Heart right ventricle (tissue), 16 donors: ENCODE measurements at places on chromosomes 13 and 19. TPM values are rescaled to one million over a fixed set of nuclear protein-coding genes. Genes with fewer than 3 reads are reported as not detected.

DNA sequence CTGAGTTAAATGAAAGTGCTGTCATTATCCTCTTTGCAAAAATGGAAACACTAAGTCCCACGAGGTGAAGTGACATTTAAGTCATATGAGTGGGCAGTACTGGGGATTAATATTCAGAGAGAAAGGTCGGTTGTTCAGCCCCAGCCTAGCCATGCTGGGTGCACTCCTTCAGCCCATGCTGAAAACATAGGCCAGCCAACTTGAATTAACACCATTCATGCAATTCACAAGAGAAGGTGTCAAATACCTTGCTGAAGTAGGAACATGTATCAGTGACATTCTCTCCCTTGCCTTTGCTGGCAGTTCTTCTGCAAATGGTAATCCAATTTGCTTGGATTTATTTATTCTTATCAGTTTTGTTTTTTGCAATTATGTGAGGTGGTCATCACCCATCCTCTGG lies 256.3 kb downstream of the DNAJC15 start:
- H3K27me3 ChIP-seq, result no peaks in the 10 kb centered on the region
- H3K27ac ChIP-seq, result no peak overlapping the region
- no peak overlapping the region for H3K4me3 ChIP-seq

GRCh38 chr19:20503476-20503875 lies 62.1 kb downstream of the ZNF737 start:
- peak; percentile 4 for DNase-seq
- H3K27me3 ChIP-seq, result no peaks in the 10 kb centered on the region
- no peaks in the 10 kb centered on the region for H3K36me3 ChIP-seq
- H3K27ac ChIP-seq, result no peak overlapping the region
- H3K4me3 ChIP-seq, result no peak overlapping the region
- H3K4me1 ChIP-seq, result no peaks in the 10 kb centered on the region

- no peaks in the 10 kb centered on the region for H3K27me3 ChIP-seq
- H3K27ac ChIP-seq, result no peak overlapping the region
- no peak overlapping the region for H3K4me3 ChIP-seq
- no peaks in the 10 kb centered on the region for H3K4me1 ChIP-seq
Observed at GRCh38 chr13:79079351-79079839, 326.7 kb downstream of the RBM26 start.

DNA sequence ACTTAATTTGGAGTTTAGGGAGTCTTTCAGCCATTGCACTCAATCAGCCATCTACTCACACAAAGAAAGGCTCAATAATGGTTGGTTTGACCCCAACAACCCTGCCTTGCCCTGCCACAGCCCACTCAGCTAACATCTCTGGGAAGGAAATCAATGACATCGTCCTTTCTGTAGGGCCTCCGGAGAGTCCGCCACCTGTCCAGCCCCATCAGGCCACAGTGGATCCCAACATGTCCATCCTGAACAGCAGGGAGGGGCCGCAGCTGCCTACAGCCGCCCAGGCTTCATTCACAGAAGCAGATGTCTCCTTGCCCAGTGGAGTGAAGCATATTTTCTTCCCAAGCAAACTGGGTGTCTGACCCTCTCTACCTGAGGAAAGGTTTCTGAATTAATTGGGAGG lies 4.2 kb upstream of the CDX2 start:
- no peak overlapping the region for H3K27ac ChIP-seq
- H3K4me1 ChIP-seq, result peaks cover 9% of the 10 kb centered on the region
- H3K4me3 ChIP-seq, result no peak overlapping the region

DNA sequence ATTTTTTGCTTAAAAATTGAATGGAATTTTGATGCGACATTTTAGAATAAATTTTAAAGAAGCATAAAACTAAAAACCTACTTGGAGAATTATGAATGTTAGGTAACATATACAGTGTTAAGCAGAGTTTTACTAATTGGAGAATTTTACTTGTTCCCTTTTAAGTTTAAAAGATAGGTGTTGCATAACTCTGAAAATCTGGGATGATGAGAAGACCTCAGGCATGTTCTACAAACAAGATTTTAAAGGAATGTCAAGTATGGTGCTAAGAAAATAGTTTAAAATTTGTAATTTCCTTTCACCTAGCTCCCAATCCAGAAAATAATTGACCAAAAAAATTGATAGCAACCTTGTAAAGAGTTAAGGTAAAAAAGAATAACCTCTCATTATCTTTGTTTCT lies 135.8 kb downstream of the RFC3 start:
- DNase-seq, result no peak
- H3K4me1 ChIP-seq, result no peaks in the 10 kb centered on the region
- no peaks in the 10 kb centered on the region for H3K36me3 ChIP-seq
- H3K4me3 ChIP-seq, result no peak overlapping the region
- H3K27me3 ChIP-seq, result no peaks in the 10 kb centered on the region

DNA sequence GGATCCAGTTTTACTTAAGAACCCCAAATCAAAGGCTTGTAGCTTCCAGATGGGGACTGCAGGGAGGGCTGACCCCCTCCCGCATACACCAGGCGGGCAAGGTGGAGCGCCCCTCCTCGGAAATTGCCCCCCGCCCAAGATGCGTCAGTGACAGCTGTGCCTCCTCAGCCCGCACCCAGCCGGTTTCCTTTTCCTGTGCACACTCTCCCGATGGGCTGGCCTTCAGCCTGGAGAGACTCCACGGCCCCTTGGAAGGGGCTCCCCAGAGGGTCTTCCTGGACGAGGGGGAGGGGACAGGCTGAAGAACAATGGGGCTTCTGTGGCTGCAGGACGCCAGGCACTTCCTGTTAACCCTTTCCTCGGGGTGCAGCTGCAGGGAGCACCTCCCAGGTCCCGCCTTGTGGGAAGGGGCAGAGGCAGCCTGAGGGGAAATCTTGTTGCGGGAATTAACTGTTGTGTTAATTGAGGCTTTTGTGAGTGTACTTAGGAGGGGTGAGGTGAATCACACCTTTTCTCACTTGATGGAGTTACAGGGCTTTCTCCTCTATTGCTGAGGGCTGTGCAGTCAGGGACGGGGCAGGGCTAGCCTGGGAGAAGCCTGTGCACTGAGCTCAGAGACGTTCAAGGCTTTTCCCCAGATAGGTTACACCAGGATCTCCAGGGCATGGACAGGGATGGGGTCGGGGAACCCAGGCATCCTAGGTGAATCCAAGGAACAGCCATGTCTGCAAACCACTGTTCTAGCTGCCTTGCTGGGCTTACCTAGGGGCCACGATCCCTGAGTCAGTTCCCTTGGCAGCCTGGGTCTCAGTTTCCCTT lies 14.3 kb downstream of the IER2 start:
- H3K27me3 ChIP-seq, result no peaks in the 10 kb centered on the region
- peaks cover 77% of the 10 kb centered on the region for H3K4me1 ChIP-seq
- H3K36me3 ChIP-seq, result no peaks in the 10 kb centered on the region
- peak; percentile 89 for DNase-seq
- peak overlapping the region; percentile 55 for H3K4me3 ChIP-seq

DNA sequence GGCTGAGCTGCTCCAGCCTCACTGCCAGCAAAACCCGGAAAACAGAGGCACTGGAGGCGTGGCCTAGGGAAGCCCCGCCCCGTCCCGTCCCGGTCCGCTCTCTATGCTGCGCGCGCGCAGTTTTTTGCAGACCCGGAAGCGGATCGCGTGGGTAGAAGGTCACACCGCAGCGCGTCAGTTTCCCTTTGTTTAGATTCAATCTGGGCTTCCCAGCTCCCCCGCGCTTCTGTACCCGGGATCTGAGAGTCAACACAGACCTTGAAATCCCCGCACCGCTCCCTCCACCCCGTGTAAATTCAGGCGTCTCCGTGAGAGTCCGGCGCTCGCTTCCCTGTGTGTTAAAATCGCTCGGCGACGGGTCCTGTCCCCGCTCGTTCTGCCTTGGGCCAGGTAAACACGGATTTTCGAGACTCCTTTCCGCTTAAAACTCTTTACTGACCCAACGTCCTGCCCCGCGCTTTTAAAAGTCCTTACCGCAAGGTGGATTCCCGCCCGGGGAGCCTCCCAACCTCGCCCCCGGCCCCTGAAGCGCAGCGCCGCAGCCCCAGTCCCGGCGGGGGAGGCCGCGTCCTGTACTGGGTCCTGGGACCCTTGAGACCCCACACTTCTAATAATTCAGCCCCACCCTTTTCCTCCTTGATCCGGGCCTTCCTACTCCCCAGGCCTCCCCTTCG lies at the start of gene ZNF610:
TSS of gene ZNF610 (plus strand) at position 127 of the 674 bp plus-strand sequence. CDS start 12,930 bp downstream, outside the sequence.
- H3K27me3 ChIP-seq, result no peaks in the 10 kb centered on the region
- H3K36me3 ChIP-seq, result no peaks in the 10 kb centered on the region
- H3K27ac ChIP-seq, result peak within 1 kb of the TSS; percentile 92
- peak; percentile 92 for DNase-seq
- peak within 1 kb of the TSS; percentile 99 for H3K4me3 ChIP-seq

The TSPAN16 gene
- not detected for total RNA-seq

GRCh38 chr19:33751436-33751770 lies 45.3 kb upstream of the KCTD15 start:
- H3K27me3 ChIP-seq, result no peaks in the 10 kb centered on the region
- DNase-seq, result no peak
- H3K4me1 ChIP-seq, result no peaks in the 10 kb centered on the region
- no peak overlapping the region for H3K4me3 ChIP-seq
- no peak overlapping the region for H3K27ac ChIP-seq

The C1QTNF9 gene
- total RNA-seq, result 7.2 TPM

The CFAP97D2 gene
- not detected for total RNA-seq

The ANKLE1 gene
- total RNA-seq, result 0.25 TPM

The ACP5 gene
- 0.81 TPM for total RNA-seq

- H3K27me3 ChIP-seq, result no peaks in the 10 kb centered on the region
- peaks cover 2% of the 10 kb centered on the region for H3K4me1 ChIP-seq
- H3K27ac ChIP-seq, result no peak overlapping the region
- H3K4me3 ChIP-seq, result no peak overlapping the region
- H3K36me3 ChIP-seq, result no peaks in the 10 kb centered on the region
- DNase-seq, result no peak
Observed at GRCh38 chr19:42113641-42114348, 18.5 kb downstream of the POU2F2 start.

GRCh38 chr19:38734426-38735256 lies 9.6 kb downstream of the CAPN12 start:
- peak overlapping the region; percentile 72 for H3K27ac ChIP-seq
- peaks cover 3% of the 10 kb centered on the region for H3K36me3 ChIP-seq
- peaks cover 54% of the 10 kb centered on the region for H3K4me1 ChIP-seq
- no peaks in the 10 kb centered on the region for H3K27me3 ChIP-seq
- no peak for DNase-seq
- no peak overlapping the region for H3K4me3 ChIP-seq

GRCh38 chr13:25848812-25849745 lies 202.7 kb downstream of the SHISA2 start:
- DNase-seq, result no peak
- no peak overlapping the region for H3K4me3 ChIP-seq
- no peaks in the 10 kb centered on the region for H3K36me3 ChIP-seq

- DNase-seq, result no peak
- no peaks in the 10 kb centered on the region for H3K36me3 ChIP-seq
- H3K27ac ChIP-seq, result no peak overlapping the region
Observed at GRCh38 chr13:28653111-28653510, 5.8 kb upstream of the POMP start.

The LRRC63 gene
- total RNA-seq, result not detected

- H3K4me1 ChIP-seq, result no peaks in the 10 kb centered on the region
- H3K27ac ChIP-seq, result no peak overlapping the region
- no peaks in the 10 kb centered on the region for H3K27me3 ChIP-seq
- H3K4me3 ChIP-seq, result no peak overlapping the region
Observed at GRCh38 chr19:53424968-53425597, 6.7 kb upstream of the ZNF761 start.

The LAIR1 gene
- 3.1 TPM for total RNA-seq

GRCh38 chr13:110801044-110801443 lies 87.5 kb downstream of the ING1 start:
- no peaks in the 10 kb centered on the region for H3K27me3 ChIP-seq
- H3K36me3 ChIP-seq, result no peaks in the 10 kb centered on the region
- no peak overlapping the region for H3K4me3 ChIP-seq
- no peak for DNase-seq
- H3K27ac ChIP-seq, result no peak overlapping the region

The GPALPP1 gene
- 15.9 TPM for total RNA-seq

The FFAR1 gene
- total RNA-seq, result not detected

DNA sequence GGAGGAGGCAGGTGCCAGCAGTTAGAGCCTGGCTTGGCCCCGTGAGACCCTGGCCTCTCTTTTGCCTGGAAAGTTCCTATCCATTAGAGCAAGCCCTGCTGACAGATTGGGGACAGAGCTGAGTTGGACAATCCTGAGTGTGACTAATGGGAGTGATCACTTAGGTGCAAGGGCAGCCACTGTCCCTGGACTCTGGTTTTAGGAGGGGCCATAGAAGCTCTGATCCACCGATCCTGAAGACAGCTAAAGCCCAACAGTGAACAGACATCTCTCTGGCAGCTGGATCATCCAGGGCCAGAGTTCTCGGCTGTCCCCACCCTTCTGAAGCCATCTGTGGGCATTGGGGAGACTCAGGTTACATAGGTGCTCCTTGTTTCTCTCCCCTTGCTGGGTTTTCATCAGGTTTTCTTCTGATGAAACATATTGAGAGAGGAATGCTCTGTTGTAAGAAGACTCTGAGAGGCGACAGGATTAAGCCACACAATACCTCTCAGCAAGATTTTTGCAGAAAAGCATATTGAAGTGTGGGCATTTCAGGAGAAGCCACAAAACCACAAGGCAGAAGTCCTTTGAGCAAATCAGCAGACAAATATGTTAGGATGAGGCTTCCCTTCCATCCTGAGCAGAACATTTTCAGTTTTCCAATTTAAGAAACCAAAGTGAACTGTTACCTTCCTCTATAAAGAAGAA lies 288.0 kb upstream of the MAB21L1 start:
- no peak overlapping the region for H3K27ac ChIP-seq
- H3K4me1 ChIP-seq, result no peaks in the 10 kb centered on the region
- H3K27me3 ChIP-seq, result no peaks in the 10 kb centered on the region
- no peak overlapping the region for H3K4me3 ChIP-seq
- no peak for DNase-seq

- no peak overlapping the region for H3K27ac ChIP-seq
- H3K27me3 ChIP-seq, result peaks cover 19% of the 10 kb centered on the region
- H3K4me1 ChIP-seq, result no peaks in the 10 kb centered on the region
- H3K4me3 ChIP-seq, result no peak overlapping the region
- no peaks in the 10 kb centered on the region for H3K36me3 ChIP-seq
Observed at GRCh38 chr13:99174533-99175100, 26.0 kb upstream of the UBAC2 start.

DNA sequence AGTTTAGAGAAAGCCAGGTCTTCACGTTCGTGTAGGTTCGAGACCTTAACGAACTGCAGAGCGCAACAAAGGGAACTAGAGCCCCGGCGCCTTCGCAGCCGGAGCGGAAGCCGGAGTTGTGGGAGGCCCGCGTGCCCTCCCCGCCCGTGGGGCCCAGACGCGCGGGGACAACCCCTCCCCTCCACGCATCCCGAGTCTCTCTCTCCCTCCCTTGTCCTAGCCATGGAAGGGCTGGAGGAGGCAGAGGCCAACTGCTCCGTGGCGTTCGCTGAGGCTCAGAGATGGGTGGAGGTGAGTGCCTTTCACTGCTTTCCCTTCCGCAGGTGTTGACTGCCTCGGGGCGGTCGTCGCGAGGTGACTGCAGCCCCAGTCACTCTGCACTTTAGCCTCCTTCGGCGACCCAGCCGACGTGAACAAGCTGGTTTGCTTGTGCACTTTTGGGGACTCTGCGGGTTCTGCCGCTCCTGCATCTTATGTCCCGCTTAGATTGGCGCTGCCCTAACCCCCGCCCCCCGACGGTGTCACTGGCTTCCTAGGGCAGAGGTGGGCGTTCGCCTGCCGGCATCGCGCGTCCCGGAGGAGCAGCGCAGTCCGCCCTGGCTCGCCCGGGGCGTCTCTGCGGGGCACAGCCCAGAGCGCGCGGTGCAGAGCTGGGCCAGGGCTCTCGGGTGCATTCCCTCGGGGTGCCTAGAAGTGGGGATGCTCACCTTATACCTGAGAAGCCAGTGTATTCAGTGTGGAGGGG lies 478 bp downstream of the LMO7 start:
- H3K4me1 ChIP-seq, result peaks cover 8% of the 10 kb centered on the region
- H3K4me3 ChIP-seq, result peak overlapping the region; percentile 55
- DNase-seq, result peak; percentile 15
- H3K27me3 ChIP-seq, result no peaks in the 10 kb centered on the region
- H3K36me3 ChIP-seq, result no peaks in the 10 kb centered on the region
